ENCODE measurements at places on chromosomes 2 and 18.

GRCh38 chr18:57397440-57398132, 37.6 kb upstream of the ONECUT2 start:
- no peak for DNase-seq

DNA sequence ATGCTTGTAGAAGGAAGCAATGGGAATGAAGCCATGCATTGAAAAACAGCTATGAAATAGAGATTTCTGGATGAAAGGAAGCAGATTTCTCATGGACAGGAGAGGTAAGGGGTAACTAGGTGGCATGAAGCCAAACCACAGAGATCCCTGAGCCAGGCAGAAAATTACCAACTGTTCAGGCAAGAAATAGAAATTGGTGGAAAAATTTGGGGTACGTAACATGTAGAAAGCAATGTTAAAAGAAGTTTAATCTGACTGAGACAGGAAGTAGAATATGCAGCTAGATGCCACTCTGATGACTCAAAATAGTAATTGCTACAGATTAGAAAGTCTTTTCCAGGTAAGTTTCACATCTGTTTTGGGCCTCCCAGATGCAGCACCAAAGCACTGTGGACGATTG, 928.5 kb upstream of the CELF4 start:
- no peak for DNase-seq

DNA sequence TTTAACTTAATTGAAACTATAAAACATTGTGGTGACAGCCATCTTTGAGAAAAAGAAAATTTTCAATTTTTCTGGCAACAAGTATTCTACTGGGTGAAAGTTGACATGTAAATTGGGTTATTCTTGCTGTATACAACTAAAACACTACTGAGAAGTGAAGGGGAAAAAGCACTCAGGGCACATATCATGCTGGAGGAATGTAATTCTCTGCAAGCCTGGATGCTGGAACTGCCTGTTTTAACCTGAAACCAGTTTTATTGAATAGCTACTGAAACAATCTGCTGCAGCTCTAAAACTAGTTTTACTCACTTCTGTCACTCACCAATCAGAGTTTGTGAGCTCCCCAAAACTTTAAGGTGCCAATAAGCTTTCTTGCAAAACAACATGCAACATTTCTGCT, 1136.0 kb downstream of the LRP1B start:
- DNase-seq, result no peak

GRCh38 chr2:193141-193671, 70.6 kb downstream of the SH3YL1 start:
- peak; percentile 55 for DNase-seq

DNA sequence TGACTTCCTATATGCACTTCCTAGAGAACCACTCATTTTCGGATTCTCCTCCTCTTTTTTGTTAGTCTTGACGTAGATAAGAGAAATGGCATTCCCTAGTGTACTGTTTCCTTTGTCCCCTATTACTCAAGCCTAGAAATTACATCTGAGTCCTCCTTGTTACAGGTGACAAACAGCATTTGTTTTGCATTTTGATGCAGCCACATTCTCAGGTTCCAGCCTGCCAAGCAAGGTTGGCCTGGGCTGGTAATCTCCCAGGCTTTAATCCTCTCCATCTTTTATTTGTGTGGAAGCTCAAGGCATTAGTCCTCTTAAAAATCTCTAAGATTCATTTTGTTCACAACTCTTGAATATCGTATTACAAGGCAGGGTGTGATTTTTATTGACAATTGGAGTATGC, 318.0 kb upstream of the NRP2 start:
- DNase-seq, result no peak

All from CD4-positive, alpha-beta T cell treated with Interleukin-2 at 100 ng/mL for 4 hours (primary cell).